Umbilical cord (tissue), 2 donors: ENCODE measurements at places on chromosomes 16 and 17. TPM values are rescaled to one million over a fixed set of nuclear protein-coding genes. Genes with fewer than 3 reads are reported as not detected.

GRCh38 chr16:87608400-87608985, 6.2 kb downstream of the JPH3 start:
- DNase-seq: peak; percentile 60

- no peak for DNase-seq
Measured at GRCh38 chr17:6506679-6507231, 49.6 kb downstream of the PITPNM3 start.

The TIMP2 gene
- total RNA-seq: 64.5 TPM

DNA sequence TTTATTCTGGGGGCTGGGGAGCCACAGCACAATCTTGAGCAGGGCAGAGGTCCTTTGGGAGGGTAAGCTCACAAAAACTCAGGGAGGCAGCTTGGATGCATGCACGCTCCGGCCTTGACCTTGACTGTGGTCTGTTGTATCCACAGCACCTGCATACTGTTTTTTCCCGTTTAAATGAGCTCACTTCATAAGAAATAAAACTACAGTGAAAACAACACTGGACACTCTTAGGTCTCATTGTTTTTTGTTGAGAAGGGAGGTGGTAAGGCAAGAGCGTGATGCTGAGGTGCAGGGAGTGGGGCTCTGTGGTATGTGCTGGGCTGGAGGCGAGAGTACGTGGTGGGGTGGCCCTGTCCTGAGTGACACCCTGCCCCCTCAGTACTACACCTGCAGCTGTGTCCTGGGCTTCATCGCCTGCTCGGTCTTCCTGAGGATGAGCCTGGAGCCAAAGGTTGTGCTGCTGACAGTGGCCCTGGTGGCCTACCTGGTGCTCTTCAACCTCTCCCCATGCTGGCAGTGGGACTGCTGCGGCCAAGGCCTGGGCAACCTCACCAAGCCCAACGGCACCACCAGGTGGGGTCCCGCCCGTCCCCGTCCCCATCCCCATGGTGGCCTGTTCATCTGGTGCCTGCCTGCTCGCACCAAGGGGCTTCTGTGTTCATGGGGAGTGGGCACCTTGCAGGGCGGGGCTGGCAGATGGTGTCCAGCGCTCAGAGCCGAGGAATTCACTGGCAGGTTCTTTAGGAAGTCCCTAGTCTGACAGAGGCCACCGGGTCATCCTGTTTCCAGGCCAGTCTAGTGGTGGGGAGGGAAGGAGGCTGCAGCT, 44.2 kb downstream of the ADCY7 start:
- DNase-seq: no peak

DNA sequence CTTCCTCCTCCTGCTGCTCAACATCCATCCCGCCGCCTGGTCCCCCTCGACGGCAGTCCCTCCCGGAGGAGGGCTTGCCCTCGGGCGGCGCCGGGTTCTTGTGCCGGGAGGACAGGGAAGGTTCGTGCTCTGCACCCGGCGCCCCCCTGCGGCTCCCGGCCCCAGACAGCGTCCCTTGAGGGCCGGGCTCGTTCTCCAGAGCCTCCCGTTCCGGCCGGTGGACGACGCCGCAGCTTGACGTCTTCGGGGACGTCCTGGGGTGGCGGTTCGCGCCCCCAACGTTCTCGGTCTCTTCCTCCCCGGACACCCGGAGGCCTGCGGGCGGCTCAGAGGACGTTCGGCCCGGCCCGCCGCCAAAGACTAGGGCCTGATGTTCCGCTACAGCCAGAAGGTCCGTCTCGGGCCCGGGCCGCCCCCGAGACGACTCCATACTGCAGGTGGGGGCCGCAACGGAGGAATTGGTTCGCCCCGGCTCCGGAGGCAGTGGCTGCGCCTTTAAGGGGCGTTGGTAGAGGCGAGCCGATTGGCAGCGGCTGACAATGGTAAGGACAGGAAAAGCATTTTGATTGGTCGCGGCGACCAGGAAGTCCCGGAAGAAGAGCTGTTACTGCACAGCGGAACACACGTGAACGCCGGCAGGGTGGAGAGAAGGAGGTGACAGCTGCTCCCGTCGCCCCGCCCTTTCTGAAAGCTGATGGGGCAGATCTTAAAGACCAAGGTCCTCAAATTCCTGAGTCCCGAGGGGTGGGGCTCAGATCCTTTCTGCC, at the start of gene BORCS6:
Gene BORCS6, minus strand, starts transcription at position 470 of the 767 bp plus-strand sequence. Its CDS starts 40 bp downstream, at position 430.
- peak; percentile 99 for DNase-seq

- DNase-seq: peak; percentile 62
Measured at GRCh38 chr17:50056217-50056960, 479 bp downstream of the ITGA3 start.

The KRT31 gene
- not detected for total RNA-seq

- DNase-seq: no peak
Measured at GRCh38 chr16:11774065-11774626, 22.9 kb downstream of the ZC3H7A start.

DNA sequence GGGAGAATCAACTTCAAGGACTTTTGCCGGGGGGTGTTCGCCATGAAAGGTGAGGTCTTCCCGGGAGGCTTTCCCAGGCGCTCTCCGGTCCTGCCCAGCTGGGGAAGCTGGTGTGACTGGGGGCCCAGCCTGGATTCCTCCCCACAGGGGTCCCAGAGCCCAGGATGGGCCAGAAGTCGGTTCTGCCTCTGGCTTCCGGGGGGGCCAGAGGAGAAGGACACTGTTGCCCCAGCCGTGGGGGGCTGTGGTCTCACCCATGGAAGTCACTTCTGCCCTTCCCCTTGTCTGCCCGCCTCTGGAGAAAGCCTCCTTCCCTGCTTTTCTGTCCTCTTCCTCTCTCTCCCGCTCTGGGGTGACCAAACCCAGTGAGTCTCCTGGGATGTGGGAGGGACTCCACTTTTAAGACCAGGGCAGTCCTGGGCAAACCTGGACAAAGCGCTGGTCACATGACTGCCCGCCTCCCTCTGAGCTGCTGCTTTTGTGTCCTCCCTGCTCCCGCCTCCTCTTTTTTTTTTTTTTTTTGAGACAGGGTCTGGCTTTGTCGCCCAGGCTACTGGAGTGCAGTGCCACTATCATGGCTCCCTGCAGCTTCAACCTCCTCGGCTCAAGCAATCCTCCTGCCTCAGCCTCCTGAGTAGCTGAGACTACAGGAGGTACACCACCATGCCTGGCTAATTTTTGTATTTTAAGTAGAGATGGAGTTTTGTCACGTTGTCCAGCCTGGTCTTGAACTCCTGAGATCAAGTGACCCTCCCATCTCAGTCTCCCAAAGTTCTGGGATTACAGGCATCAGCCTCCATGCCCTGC, 40.6 kb downstream of the RAB11FIP4 start:
- DNase-seq: no peak

- DNase-seq: peak; percentile 78
Measured at GRCh38 chr17:32755045-32755805, 121.7 kb downstream of the MYO1D start.

The CDT1 gene
- total RNA-seq: 1.9 TPM

The RPL38 gene
- 1,471 TPM for total RNA-seq

- no peak for DNase-seq
Measured at GRCh38 chr17:41986634-41987033, 20.0 kb downstream of the CNP start.

DNA sequence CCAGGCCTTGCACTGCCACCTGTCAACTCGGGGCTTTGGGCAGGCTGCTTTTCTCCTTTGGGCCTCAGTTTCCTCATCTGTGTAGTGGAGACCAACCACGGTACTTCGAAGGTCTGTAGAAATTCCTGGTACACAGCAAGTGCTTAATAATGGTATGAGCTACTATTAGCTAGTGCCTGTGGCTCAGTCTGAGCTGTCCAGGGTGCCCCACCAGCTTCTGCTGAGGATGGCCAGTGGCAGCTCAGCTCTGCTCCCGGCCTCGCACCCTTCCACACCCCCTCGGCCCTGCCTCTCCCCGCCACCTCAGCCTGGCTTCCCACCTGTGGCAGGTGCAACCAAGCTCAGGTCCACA, 26.2 kb upstream of the PLCG2 start:
- DNase-seq: no peak

DNA sequence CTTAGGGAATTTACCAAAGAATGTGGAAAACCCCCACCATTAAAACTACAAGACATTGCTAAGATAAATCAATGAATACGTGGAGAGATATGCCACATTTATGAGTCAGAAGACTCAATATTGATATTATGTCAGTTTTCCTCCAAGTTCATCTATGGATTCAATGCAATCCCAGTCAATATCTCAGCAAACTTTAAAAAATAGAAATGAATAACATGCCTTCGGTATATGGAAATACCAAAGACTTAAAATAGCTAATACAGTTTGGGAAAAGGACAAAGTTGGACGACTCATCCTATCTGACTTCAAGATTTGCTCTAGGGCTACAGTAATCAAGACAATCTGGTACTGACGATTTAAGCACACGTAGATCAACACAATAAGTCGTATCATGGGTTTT, 31.2 kb downstream of the PIK3R5 start:
- DNase-seq: no peak

- DNase-seq: no peak
Measured at GRCh38 chr17:45784293-45784740, at the start of gene CRHR1. Gene CRHR1, plus strand, starts transcription at chr17:45784320. Its CDS starts 225 bp downstream, at chr17:45784545.

- DNase-seq: no peak
Measured at GRCh38 chr17:1467898-1468492, 12.0 kb upstream of the CRK start.

DNA sequence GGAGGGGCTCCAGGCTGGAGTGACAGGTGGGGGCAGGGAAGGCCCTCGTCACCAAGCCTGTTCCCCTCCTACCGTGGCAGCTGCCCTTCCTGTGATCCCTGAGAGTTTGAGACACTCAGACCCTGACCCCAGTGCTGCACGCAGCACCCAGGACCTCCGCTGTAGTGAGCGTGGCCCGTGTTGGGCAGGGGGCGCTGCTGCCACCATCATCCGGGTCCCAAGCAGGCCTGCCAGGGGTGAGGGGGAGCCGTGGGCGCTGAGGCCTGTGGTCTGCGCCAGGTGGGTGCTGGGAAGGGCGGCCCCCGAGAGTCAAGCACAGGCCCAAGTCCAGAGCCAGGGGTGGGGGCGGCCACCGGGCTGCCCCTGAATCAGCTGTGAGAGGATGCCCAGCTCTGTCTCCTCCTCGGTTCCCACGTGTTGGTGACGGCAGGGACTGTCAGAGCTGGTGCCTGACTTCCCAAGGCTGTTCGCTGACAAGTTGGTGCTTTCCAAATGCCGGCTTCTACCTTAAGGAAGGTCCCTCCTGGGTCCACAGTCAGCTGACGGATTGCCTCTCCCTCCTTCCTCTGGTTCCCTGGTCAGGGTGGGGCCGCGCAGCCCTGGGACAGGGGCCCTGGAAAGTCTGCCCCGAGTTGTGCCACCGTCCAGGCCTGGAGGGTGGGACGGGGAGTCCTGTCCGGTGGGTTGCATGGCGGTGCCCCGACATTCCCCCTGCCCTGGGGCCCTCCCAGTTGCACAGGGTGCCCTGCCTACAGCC, 31.1 kb downstream of the TPSG1 start:
- DNase-seq: no peak

The PRSS8 gene
- total RNA-seq: 3.6 TPM
